Activated CD8-positive, alpha-beta memory T cell treated with anti-CD3 and anti-CD28 coated beads for 4 hours (primary cell): ENCODE measurements at places on chromosomes 3 and 15.

DNA sequence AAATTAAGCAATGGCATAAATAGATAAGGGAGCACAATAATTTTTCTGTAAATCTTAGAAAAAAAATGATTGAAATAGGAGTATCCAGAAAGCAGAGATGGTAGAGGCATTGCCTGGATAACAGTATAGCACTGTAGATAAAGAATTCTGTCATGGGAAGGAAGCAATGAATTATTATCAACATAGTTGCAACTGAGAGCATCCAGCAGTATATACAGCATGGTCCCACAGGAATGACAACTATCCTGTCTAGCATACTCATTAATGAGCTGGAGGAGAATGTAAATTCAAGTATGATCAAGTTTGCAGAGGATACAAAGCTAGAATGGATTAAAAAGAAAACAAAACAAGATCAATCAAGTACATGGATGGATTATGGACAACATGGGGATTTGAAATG lies 90.8 kb downstream of the DPH6 start:
- no peak for DNase-seq

GRCh38 chr3:173711619-173712018 lies 314.1 kb downstream of the NLGN1 start:
- DNase-seq: no peak

- DNase-seq: no peak
These were observed 187.1 kb upstream of the THBS1 start for GRCh38 chr15:39393575-39394335.

- DNase-seq: no peak
These were observed 58.9 kb upstream of the ZNF280D start for GRCh38 chr15:56792211-56792610.

GRCh38 chr3:178841011-178841410 lies 230.6 kb downstream of the ZMAT3 start:
- no peak for DNase-seq

GRCh38 chr3:58880182-58880581 lies 169.6 kb downstream of the CFAP20DC start:
- no peak for DNase-seq

- DNase-seq: no peak
These were observed 1.1 kb downstream of the DNAJB11 start for GRCh38 chr3:186571644-186572013.

- DNase-seq: no peak
These were observed 63.9 kb downstream of the CGNL1 start for GRCh38 chr15:57440167-57440566.
